ENCODE measurements at places on chromosomes 2 and 18.

DNA sequence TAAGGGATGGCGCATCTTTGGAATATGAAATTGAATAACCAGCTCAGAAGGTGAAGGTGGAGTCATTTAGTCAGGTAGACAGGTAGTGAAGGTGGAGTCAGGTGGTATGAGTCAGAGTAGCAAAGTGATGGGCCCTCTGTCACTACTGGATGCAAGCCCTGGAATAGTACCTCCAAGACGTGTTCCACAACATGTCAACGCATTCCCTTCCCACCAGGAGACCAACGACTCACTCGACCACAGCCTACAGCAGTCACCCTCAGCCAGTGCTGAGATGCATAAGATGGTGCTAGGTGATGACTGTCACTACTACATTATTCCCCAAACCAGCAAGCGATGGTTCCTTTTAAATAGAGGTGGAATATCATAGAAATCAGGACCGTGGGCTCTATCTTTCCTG, 6.8 kb downstream of the CPLX4 start:
- peak; percentile 80 for DNase-seq

GRCh38 chr2:85978883-85979780, 90.3 kb upstream of the ST3GAL5 start:
- DNase-seq, result no peak

DNA sequence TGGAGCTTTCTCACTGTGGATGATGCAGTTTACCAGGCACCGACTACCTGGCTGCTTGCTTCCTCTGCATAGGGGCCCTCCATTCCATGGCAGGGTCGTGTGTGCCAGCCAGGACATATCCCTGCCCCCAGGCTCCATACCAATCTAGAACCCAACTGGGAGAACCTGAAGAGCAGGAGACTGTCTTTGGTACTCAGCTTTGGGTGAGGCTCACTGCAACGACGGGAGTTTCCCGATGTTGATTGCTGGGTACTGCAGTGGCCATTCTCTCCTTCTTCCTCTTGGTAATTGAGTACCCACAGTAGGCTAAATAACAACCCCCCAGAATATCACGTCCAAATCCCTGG, 133.3 kb upstream of the SERTAD2 start:
- no peak for DNase-seq

DNA sequence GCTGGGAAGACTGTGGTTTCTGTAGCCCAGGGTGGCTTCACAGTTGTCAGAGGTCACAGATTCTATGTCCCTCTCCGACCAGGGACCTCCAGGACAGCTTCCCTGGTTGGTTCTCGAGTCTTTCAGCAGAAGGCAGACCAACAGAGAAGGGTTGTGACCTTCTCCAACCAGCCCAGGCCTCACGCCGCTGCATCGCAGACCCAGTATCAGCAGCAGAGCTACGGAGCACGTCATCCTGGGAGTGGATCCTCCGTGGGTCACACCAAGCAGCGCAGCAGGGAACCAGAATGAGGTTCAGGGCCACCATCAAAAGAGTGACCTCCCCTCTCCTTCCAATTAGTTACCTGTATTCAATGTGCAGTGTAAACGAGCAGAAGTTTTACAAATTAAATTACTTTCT, 49.3 kb downstream of the ST3GAL5 start:
- no peak for DNase-seq

DNA sequence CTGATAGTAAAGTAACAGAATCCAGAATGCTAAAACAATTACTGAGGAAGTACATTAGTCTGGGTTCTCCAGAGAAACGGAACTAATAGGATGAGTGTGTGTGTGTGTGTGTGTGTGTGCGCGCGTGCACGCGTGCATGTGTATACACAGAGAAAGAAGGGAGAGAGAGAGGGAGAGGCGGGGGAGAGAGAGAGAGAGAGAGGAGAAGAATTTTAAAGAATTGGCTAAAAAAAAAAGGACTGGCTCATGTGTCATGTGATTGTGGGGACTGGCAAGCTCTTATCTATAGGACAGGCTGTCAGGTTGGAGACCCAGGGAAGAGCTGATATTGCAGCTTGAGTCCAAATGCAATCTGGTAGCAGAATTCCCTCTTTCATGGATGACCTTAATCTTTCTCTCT, 976.2 kb upstream of the CDH2 start:
- no peak for DNase-seq

DNA sequence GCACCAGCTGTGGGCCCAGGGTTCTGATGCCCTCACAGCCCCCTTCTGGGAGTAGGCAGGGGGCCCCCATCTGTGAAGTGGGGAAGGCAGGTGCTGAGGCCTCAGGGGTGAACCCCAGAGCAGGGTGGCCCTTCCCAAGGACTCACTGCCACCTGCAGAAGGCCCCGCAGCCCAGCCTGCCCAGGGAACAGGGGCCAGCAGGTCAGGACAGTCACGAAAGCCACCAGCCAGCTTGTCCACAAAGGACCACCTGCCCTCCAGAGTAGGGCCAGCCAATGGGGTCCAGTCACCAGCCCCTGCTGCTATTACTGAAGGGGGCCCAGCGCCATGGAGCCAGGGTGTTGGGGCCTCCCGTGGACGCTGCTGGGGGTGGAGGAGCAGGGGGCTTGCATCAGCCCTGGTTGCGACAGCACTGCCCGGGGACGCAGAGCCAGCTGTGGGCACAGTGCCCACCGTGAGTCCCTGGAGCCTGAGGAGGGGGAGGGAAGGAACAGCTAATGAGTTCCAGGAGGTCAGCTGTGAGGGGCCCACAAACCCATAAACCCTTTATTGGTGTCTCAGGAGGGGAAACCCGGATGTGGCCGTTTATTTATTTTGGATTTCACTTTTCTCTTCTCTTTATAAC, 11.5 kb upstream of the SNED1 start:
- DNase-seq, result no peak

DNA sequence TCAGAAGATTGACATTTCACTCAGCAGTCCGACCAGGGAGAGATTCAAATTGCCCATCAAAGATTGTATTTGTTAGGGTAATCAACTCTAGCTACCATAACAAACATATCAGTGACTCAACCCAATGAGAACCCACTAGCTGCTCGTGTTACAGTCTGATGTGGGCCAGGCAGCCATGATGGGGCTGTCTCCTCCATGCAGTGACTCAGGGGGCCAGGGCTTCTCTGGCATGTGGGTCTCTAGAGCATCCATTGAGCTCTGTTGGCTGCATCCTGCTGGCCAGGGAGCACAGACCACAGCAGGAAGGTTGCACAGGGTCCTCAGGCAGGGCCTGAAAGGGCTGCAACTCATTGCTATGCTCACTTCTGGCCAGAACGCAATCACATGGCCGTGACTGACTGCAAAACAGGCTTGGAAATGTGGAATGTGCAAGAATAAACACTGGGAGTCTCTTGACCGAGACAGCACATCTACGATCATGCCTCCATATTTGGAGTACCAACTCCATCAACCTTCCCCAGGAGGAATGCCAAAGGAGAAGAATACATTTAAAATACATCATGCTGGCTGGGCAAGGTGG, 216.8 kb downstream of the EIPR1 start:
- DNase-seq, result no peak

GRCh38 chr18:65938592-65939372, 188.0 kb downstream of the CDH7 start:
- DNase-seq, result peak; percentile 54

DNA sequence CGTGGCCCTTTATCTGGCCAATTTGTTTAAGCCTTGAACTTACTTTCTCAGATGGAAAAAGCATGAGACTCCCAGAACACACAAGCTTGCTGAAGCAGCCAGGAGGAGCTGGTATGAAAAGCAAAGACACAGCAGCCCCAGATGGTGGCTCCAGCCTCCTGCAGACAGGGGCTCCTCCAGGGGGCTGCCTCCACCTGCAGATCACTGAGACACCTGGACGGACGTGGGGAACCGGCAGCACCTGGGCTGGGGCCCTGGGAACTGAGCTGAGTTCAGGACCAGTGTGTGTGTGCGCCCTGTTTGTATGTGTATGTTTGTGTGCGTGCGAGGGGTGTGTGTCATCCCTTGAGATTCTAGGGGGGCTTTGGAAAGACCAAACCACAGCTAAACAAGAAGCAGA, 8.6 kb downstream of the CYS1 start:
- DNase-seq, result no peak

GRCh38 chr2:223950448-223951347, 5.6 kb upstream of the WDFY1 start:
- DNase-seq, result no peak

- no peak for DNase-seq
Measured at GRCh38 chr2:146576339-146577111, 1268.3 kb upstream of the ACVR2A start.

GRCh38 chr2:120396013-120396860, 50.3 kb downstream of the INHBB start:
- peak; percentile 52 for DNase-seq

DNA sequence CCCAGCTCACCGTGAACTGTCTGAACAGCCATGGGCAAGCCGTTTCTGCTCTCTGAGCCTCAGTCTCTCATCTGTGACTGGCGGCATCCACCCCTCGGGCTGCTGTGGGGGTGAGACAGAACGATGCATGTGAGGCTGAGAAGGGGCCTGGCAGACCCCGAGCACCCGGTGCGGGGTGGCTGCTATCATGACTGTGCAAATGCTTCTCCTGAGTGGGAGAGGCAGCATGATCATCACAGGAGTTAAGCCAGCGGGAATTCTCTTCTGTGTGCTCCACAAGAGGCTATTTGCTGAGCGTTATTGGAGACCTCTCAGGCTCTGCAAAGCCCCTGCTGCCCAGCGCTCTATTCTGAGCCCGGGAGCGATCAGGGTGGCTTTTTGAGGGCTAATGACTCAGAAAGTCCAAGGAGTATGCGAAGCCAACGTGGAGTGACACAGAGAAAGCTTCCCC, 45.8 kb upstream of the ID2 start:
- no peak for DNase-seq

DNA sequence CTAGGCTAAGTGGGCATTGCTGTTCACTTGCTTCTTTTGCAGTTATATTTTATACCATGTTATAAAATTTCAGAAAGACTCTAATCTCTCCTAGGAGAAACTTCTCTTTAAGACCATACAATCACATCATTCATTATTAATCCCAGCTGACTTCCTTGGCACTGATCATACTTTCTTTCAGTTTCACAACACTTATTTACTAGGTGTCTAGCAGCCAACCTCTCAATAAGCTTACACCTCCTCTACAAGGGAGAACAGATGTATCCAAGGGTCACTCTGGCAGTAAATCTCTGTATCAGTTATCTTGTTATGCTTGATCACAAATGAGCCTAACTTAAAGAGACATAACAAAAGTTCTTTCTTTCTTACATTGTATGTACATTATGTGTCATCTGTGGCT, 69.8 kb upstream of the EPB41L5 start:
- DNase-seq, result no peak

- DNase-seq, result no peak
Measured at GRCh38 chr18:62660691-62661090, 54.6 kb upstream of the PHLPP1 start.

DNA sequence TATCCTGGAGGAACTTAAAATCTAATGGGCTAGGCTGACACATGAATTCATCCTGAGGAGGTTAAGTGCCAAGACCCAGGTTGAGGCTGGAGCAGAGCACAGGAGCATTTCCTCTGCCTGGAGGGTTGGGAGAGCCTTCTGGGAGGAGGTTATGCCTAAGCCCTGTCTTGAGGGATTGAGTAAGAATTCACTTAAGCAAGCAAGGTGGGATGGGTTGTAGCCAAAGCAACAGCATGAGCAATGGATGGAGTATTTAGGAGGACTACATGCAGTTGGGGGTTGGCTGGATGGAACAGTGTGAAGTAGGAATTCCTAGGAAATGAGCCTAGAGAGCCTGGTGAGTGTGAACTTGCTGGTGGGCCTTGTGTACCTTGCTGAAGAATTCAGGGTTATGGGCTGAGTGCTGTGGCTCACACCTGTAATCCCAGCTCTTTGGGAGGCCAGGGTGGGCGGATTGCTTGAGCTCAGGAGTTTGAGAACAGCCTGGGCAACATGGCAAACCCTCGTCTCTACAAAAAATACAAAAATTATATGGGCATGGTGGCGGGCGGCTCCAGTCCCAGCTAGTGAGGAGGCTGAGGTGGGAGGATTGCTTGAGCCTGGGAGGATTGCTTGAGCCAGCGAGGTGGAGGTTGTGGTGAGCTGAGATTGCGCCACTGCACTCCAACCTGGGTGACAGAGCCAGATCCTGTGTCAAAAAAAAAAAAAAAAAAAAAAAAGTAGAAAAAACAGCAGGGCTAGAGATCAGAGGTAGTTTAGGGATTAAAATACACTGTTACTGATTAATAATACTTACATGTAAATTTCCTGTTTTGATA, 22.2 kb downstream of the TANC1 start:
- DNase-seq, result peak; percentile 98

DNA sequence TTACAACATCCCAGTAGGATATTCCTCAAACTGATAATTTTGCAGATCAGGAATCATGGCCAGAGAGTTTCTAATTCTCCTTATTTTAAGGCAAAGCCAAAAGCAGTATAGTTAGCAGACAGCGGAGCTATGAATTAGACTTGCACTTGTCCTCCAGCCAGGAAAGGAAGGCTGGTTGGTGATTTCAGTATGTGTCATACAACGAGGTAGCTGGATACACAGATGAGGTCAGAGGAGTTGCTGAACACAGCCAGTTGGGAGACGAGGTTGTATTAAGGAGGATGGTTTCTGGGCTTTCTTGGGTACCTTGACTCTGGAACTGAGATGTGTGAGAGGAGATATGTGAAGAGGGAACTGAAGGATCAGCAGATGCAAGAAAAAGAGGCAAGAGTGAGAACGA, 185.2 kb downstream of the SOX11 start:
- peak; percentile 39 for DNase-seq

DNA sequence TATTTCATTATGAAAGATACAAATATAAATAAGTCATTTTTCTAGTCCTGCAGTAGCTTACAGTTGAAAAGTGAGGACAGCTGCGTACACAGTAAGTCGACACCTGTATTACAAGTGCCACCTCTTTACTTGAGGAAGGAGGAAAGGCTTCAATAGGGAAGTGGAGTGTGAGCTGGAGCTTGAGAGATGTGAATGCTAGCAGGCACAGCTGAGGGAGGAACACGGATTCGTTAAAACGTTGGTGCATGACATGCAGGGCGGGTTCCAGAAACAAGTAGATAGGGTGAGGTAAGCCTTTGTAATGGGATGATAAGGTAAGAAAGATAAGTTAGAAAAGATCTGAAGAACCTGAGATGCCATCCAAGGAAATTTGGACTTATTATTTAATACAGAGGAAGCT, 98.1 kb upstream of the CSRNP3 start:
- DNase-seq, result no peak

DNA sequence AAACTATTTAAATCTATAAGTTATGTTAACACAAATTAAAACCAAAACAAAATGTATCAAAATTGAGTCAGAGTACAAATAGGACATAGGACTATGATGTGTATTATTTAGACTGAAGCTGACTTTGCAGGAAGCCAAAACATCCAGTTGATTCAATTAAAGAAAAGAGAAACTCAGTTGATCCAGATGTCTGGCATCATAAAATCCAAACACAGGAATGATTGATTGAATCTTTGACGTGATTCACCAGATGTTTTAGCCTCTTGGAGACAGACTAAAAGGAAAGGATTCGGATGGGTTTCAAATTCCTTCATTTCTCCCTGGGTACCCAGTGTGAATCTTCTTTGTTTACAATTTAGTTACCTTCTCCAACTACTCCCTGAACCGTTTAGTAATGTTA, 272.9 kb downstream of the IRS1 start:
- no peak for DNase-seq

All from kidney tubule cell (primary cell).